ENCODE measurements at places on chromosomes 16 and 17.
A peak's percentile ranks its signal among the peaks of the same experiment; 100 is the strongest.

DNA sequence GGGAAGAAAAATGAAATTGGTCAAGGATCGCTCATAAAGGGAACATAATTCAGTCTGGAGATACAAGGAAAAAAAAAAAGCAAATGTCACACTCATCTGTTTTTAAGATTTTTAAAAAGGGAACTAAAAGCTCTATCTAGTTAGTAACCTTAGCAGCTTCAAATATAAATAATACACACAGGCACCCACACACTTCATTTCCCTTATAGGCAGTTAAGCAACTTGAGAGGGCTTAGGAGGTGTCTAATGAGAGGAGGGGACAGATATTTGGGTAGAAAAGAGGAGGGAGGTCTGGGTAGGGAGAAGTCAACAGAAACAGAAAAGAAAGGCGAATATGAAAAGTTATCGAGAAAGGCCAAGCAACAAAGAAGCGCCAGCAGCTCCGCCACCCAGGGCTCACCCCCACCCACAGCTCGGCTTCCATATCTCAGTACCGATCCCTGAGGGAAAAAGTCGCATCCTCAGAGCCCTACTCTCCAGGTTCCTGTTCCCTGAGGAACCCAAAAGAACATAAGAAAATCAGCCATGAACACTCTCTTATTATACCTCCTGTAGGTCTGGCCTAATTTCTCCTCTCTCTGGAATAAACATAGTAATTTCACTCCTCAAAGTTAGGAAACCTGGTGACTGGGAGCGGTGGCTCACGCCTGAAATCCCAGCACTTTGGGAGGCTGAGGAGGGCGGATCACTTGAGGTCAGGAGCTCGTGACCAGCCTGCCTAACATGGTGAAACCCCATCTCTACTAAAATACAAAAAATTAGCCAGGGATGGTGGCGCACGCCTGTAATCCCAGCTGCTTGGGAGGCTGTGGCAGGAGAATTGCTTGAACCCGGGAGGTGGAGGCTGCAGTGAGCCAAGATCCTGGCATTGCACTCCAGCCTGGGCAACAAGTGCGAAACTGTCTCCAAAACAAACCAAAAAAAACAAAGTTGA, 69.6 kb upstream of the RCVRN start:
- DNase-seq, result no peak

DNA sequence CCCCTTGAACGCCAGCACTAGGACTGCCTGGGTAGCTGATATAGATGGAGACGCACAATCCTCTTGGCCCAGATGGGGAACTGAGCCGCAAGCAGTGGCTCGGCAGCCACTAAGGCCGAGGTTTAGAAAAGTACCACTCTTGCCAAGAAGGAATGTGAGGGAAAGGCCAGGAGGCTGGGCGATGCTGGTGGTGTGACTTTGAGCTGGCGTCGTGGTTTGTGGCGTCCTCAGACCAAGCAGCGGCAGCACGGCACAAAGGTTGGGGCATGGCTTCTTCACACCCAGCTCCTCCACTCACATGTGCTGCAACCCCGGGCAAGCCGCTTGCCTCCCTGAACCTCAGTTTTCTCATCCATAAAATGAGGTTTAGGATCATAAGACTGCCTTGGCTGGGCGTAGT, 15.6 kb downstream of the DCAKD start:
- DNase-seq, result no peak

GRCh38 chr17:58268774-58269556, 11.8 kb downstream of the MPO start:
- no peak for DNase-seq

- DNase-seq, result no peak
These were observed 18.2 kb downstream of the COTL1 start for GRCh38 chr16:84599521-84600202.

DNA sequence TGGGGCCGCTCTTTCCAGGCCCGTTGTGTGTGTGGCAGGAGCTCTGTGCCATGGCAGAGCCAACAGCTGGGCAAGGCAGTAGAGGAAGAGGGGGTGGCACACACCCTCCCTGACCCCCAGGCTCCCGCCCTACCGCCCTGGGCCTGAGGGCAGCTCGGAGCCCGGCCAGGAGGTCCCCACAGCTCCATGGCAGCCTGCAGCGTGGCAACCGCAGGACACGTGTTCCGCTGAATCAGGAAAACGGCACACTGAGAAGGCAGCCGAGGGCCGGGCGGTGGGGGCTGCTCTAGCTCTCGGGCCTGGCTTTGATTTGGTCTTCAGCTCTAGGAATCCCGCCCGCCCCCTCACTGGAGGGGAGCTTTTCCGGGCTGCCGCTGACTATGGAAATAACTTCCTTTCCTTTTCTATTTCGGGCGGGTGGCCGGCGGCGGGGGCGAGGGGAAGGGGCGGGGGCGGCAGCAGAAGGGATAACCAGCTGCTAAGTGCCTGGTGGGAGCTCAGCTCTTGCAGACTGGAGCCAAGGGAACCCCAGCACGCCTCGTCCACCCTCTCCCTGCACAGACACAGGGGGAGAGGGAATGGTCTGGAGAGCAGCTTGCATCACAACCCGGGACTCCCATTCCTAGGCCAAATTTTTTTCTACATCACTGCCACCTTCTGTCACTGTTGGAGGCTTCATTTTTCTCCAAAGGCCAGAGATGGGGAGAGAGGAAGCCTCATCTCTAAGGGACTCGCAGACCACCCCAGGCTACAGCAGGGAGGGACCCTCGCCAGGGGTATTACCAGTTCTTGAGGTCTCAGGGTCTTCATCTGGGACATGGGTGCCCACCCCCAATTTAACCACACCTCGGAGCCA, 24.8 kb upstream of the MRPS23 start:
- no peak for DNase-seq

- DNase-seq, result peak; percentile 86
These were observed 9.0 kb upstream of the ZFP90 start for GRCh38 chr16:68529931-68530701.

GRCh38 chr17:63697341-63698286, 2.3 kb downstream of the LIMD2 start:
- DNase-seq, result no peak

DNA sequence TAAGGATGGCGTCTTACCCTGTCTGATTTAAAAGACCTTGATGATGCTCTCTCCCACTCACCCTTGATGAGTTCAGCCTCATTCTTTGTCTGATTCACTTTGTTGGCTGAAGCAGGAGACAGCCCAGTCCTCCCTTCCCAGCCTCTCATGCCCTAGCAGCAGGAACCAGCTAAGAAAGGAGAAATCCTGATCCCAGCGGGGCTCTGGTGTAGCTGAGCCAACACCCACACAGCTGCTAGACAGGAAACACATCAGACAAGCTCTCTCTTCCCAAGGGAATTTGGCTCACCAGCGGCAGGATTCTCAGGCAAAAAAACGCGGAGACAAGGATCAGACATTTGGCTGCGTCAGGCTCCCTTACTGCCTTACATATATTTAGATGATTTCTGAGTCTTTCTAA, 211.5 kb downstream of the CDH11 start:
- DNase-seq, result no peak

GRCh38 chr17:66313325-66313724, 10.9 kb downstream of the PRKCA start:
- DNase-seq, result no peak

DNA sequence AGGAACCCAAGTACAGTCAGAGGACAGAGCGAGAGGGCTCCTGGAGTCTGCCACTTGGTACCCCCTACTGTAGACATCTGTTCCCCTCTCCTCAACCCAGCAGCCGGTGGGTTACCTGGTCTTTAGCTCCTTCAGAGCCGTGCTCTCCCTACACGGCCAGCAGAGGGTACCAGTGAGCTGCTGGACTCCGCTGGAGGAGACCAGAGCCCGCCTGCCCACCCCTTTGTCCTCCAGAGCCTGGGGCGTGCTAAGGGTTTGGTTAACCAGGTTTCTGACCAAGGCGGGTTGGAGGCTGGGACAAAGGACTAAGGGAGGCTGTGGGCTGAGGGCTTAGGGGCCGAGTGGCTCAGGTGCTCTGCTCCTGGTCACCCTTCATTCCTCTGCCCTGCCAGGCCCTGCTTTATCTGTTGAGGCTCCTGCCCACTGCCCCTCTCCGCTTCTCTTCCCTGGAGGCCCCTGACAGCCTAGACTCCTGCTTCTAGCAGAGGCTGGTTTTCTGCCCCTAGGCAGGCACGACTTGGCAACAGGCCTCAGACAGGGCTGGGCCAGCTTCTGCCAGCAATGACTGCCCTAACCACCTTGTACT, 2.7 kb upstream of the HSD11B2 start:
- DNase-seq, result no peak

GRCh38 chr17:31559584-31560501, 168.4 kb downstream of the RAB11FIP4 start:
- DNase-seq, result no peak

GRCh38 chr16:73166947-73167550, 119.1 kb upstream of the ZFHX3 start:
- DNase-seq, result no peak

GRCh38 chr17:4449736-4450135, 16.0 kb downstream of the SPNS3 start:
- DNase-seq, result no peak

- no peak for DNase-seq
These were observed 64.1 kb downstream of the RMI2 start for GRCh38 chr16:11409398-11409797.

DNA sequence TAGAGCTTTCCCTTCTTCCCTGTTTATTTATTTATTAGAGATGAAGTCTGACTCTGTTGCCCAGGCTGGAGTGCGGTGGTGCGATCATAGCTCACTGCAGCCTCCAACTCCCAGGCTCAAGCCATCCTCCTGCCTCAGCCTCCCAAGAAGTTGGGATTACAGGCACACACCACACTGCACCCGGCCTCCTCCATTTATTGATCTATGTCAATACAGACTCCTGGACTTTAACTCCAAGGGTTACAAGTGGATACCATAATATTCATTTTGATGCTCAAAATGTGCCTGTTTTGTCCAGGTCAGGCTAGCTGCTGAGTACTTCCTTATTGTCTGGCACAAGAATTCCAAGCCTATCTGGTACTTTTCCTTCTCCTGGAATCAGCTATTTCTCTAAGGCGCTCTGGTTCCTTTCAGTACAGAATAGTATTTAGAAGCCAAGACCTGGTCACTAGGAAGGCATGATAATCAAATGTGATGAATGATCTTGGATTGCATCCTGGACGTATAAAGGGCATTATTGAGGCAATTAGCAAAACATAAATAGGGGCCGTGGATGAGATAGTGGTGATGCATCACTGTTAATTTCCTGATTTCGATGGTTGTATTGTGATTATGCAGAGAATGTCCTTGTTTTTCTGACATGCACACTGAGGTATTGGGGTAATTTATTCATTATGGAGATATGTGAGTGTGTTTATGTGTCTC, 21.7 kb downstream of the IL4R start:
- DNase-seq, result no peak

DNA sequence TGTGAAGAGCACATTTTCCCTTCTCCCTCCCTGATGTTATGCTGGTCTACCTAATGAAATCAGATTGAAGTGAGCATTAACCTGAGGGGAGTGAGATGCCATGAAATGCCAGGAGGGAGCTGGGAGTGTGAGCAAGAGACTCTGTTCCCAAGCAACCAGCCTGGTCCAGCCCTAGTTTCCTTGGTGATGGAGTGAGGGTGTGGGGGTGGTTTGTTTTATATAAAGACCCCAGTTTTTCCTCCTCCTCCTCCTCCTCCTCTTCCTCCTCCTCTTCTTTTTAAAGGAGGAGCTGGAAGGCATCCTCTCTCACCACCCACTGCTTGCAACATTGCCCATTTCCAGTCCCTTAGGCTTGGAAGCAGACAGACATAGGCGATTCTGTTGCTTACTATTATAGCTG, 97.1 kb downstream of the DNAH3 start:
- no peak for DNase-seq

GRCh38 chr16:15034266-15035162, 21.4 kb downstream of the NTAN1 start:
- no peak for DNase-seq

DNA sequence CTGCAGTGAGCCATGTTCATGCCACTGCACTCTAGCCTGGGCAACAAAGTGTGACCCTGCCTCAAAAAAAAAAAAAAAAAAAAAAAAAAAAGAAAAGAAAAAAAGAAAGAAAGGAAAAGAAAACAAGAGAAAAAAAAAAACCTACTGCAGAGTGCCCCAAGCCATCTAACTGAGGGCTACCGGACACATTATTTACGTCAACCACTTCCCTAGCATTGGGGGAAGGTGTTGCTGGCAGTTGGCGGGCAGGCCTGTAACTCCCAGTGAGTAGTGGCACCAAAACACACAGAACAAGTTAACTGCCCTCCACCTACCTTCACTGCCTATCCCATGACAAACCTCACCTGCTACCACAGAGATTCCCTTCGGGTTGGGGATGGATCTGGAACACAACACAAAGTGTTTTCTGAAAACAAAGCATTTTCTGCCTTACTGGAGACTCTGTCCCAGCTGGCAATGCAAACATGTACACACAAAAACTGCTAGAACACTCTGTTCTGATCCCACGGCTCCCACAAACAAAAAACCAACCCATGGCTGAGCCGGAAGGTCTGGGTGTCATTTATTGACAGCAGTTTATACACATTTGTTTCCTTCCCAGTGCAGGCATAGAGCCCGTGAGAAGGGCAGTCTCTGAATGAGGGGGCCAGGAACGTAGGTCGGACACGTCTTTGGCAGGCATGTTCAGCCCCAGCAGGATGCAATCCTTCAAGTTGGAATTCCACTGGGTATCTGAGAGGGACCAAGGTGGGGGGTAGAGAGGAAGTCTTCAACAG, 11.0 kb downstream of the PHB1 start:
- DNase-seq, result no peak

GRCh38 chr16:65308506-65308905, 186.6 kb upstream of the CDH11 start:
- no peak for DNase-seq

DNA sequence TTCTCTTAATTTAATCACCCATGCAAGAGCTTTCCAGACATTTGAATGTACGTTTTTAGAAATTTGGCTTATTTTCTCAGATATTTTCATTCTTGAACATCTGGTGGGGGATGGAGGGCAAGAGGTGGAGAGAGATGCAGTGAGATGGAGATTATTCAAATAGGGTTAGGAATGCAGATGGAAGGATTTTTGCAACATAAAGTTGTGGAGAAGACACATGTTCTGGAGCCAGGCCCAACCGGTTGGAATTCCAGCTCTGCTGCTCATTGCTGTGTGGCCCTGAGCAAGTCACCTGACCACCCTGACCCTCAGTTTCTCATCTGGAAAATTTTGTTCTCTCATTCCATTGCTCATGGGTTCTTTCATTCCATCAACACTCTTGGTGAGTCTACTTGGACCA, 66.9 kb downstream of the IRX3 start:
- DNase-seq, result no peak

DNA sequence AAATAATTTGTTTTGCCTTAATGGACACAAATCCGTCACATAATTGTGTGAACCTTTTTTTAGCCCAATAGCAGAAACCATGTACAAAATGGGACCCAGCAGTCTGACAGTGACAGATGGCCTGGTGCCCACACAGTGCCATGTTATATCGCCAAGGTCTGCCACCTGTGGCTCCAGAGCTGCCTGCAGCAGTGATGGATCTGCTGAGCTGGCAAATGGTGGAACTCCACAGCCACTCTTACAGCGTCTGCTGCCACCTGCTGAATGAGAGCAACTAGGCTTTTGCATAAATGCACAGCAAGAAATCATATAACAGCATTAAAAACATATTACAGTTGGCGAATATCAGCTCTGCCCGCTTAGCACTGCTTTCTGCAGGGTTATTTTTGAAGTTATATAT, 59.4 kb downstream of the NUP93 start:
- peak; percentile 29 for DNase-seq

- no peak for DNase-seq
These were observed 1.3 kb downstream of the THRA start for GRCh38 chr17:40063901-40064531.

- no peak for DNase-seq
These were observed 4.4 kb downstream of the TEDC2 start for GRCh38 chr16:2464333-2464732.

Measured in NCI-H510A (cell line).